Fibroblast of upper back skin (primary cell): ENCODE measurements at places on chromosomes 3 and 15.
A peak's percentile ranks its signal among the peaks of the same experiment; 100 is the strongest.

GRCh38 chr3:126911162-126912026 is 71.5 kb upstream of the PLXNA1 start:
- DNase-seq: peak; percentile 78

- DNase-seq: no peak
These were observed 62.0 kb upstream of the KLF13 start for GRCh38 chr15:31264559-31265089.

GRCh38 chr15:67824976-67825880 is at the start of gene SKOR1:
SKOR1 (plus strand) TSS chr15:67825509; CDS start chr15:67825603, 94 bp downstream.
- peak; percentile 19 for DNase-seq

- DNase-seq: no peak
These were observed 11.7 kb downstream of the LSAMP start for GRCh38 chr3:116433552-116433951.

GRCh38 chr15:53324061-53324460 is 435.4 kb downstream of the WDR72 start:
- no peak for DNase-seq

DNA sequence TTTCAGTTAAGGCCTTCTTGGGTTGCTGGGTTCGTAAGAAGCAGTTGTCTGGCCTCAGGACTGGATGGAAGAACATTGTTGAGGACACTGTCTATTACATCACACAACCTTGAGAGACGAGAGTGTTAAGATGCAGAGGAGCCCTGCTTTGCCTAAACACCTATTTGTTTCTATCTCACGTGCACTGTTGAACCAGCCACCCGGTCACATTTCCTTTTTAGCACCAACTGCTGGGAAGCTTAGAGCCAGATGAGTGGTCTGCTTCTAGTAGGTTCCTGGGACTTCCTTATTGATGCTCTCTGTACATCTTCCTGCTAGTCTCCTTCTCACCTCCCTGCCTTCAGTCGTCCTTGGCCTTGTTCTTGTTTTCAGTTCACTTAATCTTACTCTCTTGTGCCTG is 22.3 kb downstream of the CAND2 start:
- no peak for DNase-seq

DNA sequence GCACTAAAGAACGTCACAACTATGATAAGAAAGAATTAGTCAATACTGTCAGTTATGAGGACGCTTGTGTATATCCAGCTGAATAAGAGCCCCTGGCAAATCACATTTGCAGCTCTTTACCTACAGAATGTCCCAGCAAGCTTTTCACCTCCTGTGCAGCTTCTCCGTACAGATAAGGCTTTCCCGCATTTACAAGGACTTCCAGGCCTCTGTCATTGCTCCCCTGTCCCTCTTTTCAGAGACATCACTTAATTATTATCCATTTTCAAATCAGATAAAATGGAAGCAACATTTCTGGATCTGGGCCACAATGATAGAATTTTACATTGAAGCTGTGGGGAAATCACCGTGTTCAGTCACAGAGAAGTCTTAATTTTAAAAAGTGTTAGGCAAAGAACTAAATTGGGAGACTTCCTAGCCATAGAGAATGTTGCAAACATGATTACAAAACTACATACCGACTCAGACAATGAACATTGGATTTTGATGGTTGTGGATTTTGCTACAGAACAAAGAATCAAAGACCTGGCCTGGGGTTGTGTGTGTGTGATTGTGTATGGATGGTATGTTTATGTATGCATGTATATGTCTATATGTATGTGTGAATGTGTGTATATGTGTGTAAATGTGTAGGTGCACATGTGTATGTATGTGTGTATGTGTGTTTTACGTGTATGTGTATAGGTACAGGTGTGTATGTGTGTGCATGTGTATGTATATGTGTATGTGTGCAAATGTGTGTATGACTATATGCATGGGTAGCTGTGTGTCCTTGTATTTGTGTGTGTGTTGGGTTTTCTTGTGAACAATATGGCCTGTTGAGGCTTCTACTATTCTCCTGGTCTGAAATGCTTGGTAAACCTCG is 41.5 kb downstream of the MGLL start:
- DNase-seq: no peak

GRCh38 chr15:29852201-29852600 is 29.9 kb upstream of the TJP1 start:
- DNase-seq: no peak

DNA sequence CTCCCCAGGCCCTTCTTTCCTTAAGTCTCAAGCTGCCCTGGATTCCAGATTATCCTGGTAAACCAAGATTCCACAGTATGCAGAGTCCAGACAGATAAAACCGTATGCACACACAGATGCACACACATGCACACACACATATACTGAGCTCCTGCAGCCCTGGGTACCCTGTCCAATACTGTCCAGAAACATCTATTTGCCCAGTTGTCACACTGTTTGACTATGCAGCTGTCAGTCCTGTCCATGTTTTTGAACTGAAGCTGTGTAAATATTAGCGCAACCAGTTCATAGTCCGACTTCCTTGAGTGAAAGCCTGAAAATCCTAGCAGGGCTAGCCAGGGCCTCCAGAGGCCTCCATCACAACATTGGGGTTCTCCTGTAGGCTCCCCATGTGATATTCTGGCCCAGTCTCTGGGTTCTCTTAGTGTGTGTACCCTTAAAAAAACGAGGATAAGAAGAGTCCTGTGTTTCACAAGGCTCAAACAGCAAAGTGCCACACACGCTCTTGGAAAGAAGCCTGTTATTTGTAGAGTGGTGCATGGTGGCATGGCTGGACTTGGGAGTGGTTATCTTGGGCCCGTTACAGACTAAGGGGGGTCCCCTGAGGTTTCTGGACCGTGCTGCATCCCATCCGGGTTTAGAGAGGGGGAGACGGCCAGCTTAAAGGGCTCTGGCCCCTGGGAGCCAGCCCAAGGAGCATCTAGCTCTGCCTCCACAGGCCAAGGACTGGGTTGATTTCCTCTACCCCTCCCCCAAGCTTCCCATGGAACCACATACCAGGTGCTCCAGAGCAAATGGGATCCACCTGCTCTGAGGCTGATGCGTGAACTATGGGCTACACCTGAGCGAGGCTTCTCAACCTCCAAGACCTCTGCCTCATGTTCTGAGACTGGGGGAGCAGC is 108.3 kb downstream of the IQSEC1 start:
- no peak for DNase-seq

- peak; percentile 21 for DNase-seq
These were observed 164.4 kb downstream of the OPA1 start for GRCh38 chr3:193757457-193757856.

DNA sequence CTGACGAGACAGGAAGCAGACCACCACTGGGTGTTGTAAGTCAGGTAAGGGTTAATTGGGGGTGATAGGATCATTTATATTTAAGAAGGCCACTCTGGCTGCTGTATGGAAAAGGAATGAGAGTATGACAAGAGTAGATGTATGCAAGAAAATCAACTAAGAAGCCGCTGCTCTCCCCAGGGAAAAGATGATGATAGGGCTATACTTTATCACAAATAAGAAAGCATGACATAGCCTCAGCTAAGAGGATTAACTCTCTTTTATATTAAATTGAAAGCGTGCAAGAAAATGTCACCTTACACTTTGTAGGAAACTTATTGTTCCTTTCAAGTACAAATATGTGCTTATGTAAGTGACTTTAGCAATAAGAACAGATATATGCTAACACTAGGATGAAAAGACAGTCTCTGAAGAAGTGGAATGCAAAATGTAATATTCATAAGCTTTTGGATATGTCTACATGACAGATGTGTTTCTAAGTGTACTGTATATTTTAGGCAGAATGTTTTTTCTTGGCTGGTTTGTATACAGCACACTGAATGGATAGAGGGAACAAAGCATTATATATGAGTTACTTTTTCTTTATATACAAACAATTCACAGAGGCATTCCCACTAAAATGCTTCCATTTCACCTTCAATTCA is 8.7 kb upstream of the NDUFB4 start:
- no peak for DNase-seq

- DNase-seq: no peak
These were observed 134.2 kb downstream of the LIPC start for GRCh38 chr15:58566029-58566428.

DNA sequence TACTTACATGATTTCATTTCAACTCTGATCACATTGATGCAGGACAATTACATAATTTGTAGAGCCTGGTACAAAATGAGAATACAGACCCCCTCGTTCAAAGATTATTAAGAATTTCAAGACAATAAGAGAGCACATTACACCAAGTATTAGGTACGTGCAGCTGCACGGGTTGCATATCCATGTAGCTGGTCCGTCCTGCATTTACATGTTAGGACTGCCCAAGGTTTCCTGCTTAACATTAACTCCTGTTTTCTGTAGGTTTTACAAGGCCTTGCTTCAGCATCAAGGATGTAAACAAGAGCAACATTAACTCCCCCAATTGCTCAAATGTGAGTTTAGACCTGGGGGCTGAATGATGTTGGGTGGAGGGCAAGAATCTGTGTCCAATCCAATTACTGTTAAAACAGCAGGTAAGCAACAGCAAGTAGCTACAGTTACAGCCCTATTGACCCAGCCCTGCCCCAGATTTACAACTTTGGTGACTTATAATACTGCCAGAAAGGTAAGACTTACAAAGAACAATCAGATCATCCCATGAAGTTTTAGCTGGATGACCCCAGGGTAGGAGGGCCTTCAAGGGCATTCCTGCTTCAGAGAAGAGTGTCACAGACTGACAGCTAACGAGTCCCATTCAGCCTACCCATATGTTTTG is 127.4 kb upstream of the PPP2R3A start:
- DNase-seq: no peak
